Mesenchymal stem cell (in vitro differentiated cells and primary cell): ENCODE measurements at places on chromosomes 6 and 20.
A peak's percentile ranks its signal among the peaks of the same experiment; 100 is the strongest.

GRCh38 chr6:26319405-26320128 is 45.4 kb upstream of the BTN3A2 start:
- H3K27me3 ChIP-seq: no peaks in the 10 kb centered on the region
- DNase-seq: no peak
- no peak overlapping the region for H3K4me3 ChIP-seq
- H3K36me3 ChIP-seq: no peaks in the 10 kb centered on the region
- no peak overlapping the region for H3K27ac ChIP-seq

GRCh38 chr6:68657374-68658139 is 22.5 kb downstream of the ADGRB3 start:
- no peaks in the 10 kb centered on the region for H3K27me3 ChIP-seq
- H3K36me3 ChIP-seq: no peaks in the 10 kb centered on the region
- H3K27ac ChIP-seq: no peak overlapping the region
- no peaks in the 10 kb centered on the region for H3K4me1 ChIP-seq

DNA sequence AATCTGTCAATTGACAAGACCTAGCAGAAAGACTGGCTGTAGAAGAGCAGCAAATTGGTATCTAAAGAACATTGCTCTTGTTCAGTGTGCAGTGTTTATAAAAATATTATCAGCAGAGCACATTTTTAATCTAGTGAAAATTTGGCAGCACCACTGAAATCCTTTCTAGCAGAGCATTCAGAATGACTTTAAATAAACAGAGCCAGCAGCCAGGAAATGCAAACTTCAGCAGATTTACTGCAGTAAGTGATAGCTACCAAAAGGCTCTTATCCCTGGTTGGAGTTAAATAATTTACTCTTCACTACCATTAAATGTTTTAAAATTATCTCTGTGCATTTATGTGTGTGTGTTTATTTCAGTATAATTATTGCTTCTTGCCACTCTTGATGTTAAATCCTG is 590.9 kb upstream of the CITED2 start:
- H3K27ac ChIP-seq: no peak overlapping the region
- DNase-seq: peak; percentile 53
- H3K36me3 ChIP-seq: no peaks in the 10 kb centered on the region
- H3K4me1 ChIP-seq: no peaks in the 10 kb centered on the region

DNA sequence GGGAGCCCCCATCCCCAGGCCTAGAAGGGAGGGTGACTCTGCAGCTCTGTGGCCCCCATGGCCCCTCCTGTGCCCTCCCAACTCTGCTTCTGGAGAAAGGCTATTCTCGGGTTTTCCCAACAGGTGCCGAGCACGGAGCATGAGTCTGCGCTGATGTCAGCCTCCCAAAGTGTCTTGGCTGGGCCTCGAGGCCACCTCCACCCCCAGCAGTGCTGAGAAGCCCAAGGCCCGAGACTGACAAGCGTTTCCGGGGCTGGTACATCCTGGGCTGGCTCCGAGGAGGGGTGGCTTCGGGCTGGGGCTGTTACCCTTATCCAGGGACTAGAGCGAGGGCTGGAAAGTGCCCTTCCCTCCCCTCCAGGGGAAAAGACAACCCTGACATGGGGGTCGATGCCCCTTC is 60.2 kb upstream of the GATA5 start:
- no peak overlapping the region for H3K4me3 ChIP-seq
- peaks cover 10% of the 10 kb centered on the region for H3K4me1 ChIP-seq
- DNase-seq: no peak

DNA sequence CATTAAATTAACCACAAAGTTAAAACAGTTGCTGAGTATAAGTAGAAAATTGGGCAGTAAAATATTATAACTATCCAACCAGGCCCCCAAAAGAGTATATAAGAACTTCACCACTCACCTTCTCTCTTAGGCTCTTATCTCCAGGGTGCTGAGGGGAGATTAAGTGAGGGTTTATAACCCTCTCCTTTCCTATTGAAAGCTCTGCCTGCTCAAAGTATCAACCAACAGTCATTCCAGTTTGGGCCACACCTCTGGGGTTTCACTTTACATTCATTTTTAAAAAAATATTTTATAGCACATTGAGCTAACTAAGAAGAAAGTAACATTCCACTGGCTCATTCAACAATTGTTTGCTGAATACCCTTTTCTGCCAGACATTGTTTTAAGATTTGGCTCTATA is 22.1 kb downstream of the GSTA4 start:
- no peaks in the 10 kb centered on the region for H3K27me3 ChIP-seq
- no peaks in the 10 kb centered on the region for H3K4me1 ChIP-seq
- no peak overlapping the region for H3K4me3 ChIP-seq
- no peak overlapping the region for H3K27ac ChIP-seq

DNA sequence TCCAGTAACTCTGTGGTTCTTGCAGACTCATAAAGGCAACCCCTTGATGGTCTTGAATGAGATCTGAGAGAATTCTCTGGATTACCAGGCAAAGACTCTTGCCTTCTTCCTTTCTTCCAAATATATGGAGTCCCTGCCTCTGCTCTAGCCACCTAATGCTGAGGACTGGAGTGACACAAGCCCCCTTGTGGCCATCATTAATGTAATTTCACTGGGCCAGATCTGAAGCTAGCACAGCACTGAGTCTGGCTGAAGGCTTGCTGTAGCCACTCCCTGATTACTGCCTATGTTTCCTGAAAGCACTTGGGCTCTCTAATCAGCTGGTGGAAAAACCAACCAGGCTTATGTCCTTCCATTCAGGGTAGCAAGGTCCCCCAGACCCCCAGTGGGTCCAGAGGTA is 559.3 kb upstream of the IRAK1BP1 start:
- DNase-seq: no peak
- no peak overlapping the region for H3K4me3 ChIP-seq
- H3K27me3 ChIP-seq: no peaks in the 10 kb centered on the region
- H3K36me3 ChIP-seq: no peaks in the 10 kb centered on the region
- no peak overlapping the region for H3K27ac ChIP-seq

DNA sequence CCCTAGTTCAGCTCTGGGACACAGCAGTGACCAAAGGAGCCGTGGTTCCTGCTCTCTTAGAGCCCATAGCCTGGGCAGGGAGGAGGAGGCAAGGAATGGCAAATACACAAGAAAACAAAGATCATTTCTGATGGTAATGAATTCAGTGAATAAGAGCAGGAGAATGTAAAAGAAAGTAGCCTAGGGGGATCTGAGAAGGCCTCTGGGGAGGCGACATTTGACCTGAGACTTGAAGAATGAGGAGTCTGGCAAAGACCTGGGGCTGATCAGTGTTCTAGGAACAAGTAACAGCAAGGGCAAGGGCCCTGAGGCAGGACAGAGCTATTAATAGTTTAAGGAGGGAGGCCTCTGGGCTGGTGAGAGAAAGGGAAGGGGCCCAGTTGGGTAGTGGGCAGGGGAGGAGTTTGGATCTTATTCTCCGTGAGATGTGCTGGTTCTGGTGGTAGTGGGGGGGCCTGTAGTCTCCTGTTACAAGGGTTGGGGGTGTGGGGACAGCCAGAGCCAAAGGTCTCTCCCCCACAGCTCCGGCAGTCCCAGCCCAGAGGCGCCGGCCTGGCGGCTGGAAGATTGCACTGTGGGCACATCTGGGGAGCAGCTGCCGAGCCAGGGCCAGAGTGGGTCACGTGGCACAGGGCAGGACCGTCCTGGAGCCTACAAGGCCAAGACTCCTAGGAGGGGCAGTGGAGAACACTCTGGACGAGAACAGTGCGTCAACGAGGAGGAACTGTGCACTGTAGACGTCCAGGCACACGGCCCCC is 9.3 kb upstream of the ID1 start:
- H3K4me1 ChIP-seq: peaks cover 21% of the 10 kb centered on the region
- no peaks in the 10 kb centered on the region for H3K36me3 ChIP-seq
- no peak overlapping the region for H3K4me3 ChIP-seq
- DNase-seq: peak; percentile 99

DNA sequence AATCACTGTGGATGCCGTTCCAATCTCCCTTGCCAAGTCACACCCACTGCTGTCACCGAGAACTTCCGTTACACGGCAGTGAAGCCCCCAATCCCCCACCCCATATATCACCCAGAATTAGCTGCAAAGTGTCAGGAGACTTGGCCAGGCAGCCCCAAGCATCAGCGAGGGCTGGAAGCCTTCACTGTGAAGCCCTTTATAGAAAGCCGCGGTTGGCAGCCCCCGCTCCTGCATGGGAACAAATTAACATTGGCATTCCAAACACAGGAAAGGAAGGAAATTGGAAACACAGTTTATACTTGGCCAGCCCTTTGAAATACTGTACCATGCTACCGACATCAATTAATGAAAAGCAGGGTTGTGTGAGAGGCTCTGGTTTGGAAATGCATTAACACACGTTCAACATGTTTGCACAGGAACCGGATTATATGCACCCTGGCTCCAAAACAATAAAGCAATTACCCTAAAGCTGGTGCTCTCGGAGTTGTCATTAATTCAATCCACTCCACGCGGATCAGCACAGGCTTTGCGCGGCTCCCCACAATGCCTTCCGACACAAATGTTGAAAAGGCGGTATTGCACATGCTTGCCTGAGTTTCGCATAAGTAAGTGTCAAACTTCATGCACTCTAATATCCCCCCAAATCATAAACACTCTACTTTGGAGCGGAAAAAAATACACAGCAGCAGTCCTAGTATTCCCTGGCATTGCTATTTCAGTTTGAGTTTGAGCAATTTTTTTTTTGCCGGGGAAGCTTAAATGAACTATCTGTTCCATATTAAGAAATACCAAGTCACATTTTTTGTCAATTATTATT is 7.1 kb downstream of the BMP7 start:
- DNase-seq: no peak
- H3K4me1 ChIP-seq: peaks cover 1% of the 10 kb centered on the region
- H3K27me3 ChIP-seq: peaks cover 75% of the 10 kb centered on the region
- H3K36me3 ChIP-seq: no peaks in the 10 kb centered on the region
- H3K4me3 ChIP-seq: no peak overlapping the region
- no peak overlapping the region for H3K27ac ChIP-seq

DNA sequence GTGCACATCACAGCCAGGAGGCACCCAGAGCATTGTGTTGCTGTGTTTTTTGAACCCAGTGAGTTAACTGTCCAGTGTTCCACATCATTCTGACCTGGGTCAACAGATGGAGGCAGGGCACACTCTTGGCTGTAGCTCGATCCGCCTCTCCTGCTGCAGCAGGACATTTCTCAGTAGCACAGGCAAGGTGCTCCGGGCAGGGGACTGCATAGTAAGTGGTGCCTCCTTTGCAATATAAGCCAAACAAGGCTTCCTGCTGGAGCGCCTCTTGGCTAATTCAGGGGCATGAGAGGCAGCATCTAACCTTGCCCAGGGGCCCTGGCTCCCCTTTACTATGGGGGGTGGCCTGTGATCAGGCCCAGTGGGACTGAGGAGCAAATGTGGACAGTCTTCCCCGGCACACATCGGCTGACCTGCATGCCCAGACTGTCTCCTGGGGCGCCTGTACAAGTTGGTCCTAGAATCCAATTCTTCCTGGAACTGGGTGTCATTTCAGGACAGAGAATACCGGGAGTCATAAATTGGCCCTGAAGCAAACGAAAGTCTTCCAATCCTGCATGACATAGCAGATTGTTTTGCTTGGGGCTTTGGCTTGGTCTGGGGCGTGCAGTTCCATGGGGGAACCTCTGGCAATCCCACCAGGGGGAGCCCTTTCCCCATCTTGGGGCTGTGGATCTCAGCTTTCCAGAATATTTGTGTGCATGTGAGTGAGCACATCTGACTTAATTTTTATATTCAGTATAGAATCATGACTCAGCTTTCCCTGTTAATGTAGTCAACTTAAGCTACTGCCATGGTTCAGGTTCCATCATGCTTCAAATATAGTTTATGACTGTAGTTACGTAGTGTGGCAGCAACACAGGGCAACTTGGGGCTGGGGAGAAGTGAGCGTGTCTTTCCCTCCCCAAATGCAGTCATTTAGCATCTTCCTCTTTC is 56.0 kb upstream of the DDR1 start:
- H3K36me3 ChIP-seq: no peaks in the 10 kb centered on the region
- H3K27me3 ChIP-seq: no peaks in the 10 kb centered on the region
- peaks cover 18% of the 10 kb centered on the region for H3K4me1 ChIP-seq
- peak overlapping the region; percentile 50 for H3K27ac ChIP-seq
- no peak overlapping the region for H3K4me3 ChIP-seq
- peak; percentile 88 for DNase-seq

- no peaks in the 10 kb centered on the region for H3K27me3 ChIP-seq
- DNase-seq: no peak
- peaks cover 12% of the 10 kb centered on the region for H3K36me3 ChIP-seq
- H3K4me1 ChIP-seq: peaks cover 1% of the 10 kb centered on the region
These were observed 145.4 kb downstream of the DST start for GRCh38 chr6:56497240-56497639.

- no peak for DNase-seq
- no peak overlapping the region for H3K27ac ChIP-seq
- H3K4me1 ChIP-seq: no peaks in the 10 kb centered on the region
- H3K36me3 ChIP-seq: no peaks in the 10 kb centered on the region
- H3K27me3 ChIP-seq: no peaks in the 10 kb centered on the region
- H3K4me3 ChIP-seq: no peak overlapping the region
These were observed 270.1 kb upstream of the ARID1B start for GRCh38 chr6:156507106-156507505.

GRCh38 chr20:37042986-37043972 is 52.5 kb downstream of the RBL1 start:
- no peak overlapping the region for H3K4me3 ChIP-seq
- H3K36me3 ChIP-seq: peaks cover 3% of the 10 kb centered on the region
- no peak for DNase-seq
- H3K27me3 ChIP-seq: no peaks in the 10 kb centered on the region

DNA sequence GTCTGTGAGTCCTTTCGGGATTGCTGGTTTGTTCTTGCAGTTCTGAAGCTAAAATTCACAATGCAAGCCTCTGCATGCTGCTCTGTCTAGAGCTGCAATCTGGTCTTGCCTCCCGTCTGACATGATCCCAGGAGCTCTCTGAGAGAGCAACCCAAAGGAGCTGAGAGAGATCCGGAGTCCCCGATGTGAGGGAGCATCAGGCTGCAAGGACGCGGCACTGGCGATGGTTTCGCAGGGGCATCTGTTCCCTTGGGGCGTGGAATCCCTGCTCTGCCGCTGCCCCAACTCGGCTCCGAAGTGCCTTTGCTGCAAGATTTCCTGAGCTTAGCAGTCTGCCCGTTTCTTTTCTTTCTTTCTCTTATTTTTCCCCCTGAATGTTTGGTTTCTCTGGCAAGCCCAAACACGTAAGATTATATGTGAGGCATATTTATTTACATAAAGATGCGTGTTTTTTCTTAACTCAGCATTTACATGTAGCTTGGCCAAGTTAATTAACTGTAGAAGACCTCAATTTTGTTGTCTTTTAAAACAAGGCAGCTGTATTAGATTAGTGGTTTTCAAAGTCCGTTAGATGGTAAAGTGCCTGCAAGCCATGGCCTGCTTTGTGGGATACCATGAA is 873.0 kb downstream of the KIF16B start:
- H3K27me3 ChIP-seq: no peaks in the 10 kb centered on the region
- no peak for DNase-seq
- H3K4me1 ChIP-seq: peaks cover 1% of the 10 kb centered on the region
- no peak overlapping the region for H3K4me3 ChIP-seq
- no peak overlapping the region for H3K27ac ChIP-seq
- no peaks in the 10 kb centered on the region for H3K36me3 ChIP-seq

- no peak for DNase-seq
- H3K36me3 ChIP-seq: no peaks in the 10 kb centered on the region
- no peaks in the 10 kb centered on the region for H3K27me3 ChIP-seq
- peaks cover 4% of the 10 kb centered on the region for H3K4me1 ChIP-seq
- H3K27ac ChIP-seq: no peak overlapping the region
These were observed 34.3 kb upstream of the OGFRL1 start for GRCh38 chr6:71254323-71254722.
